NCI-H2227 treated with DMSO at 0.1 percent for 48 hours (cell line): ENCODE measurements at places on chromosomes 6 and 20.
A peak's percentile ranks its signal among the peaks of the same experiment; 100 is the strongest.

DNA sequence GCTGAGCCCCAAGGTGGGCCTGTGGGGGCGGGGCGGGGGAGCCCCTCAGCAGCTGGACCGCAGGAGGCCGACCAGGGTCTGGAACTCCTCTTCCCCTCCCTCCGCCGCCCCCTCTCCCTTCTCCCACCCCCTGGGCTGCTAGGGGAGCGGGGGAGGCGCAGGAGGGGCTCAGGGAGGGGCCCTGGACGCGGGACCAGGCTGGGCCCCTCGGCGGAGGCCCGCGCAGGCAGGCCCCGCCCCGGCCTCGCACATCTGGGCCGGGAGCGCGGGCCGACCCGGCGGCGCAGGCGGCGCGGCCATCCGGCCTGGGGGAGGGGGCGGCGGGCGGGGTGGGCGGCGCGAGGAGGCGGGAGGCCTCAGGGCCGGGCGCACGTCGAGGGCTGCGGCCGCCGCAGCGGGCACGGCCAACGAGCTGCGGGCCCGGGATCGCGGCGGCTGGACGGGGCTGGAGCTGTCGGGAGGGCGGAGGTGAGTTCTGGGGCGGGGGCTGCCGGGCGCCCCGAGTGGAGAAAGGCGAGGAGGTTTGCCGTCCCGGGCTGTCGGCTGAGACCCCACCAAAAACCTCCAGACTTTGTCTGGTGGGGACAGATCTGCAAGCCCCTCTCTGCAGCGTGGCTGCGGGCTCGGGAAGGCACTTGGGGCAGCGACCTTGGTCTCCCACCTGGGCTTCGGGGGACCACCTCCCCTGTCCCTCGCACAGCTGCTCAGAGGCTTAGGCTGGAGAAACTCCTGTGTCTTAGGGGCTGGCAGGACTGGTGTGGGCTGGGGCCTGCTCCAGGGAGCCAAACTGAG is at the start of gene HSPA12B:
Gene HSPA12B (plus strand): TSS at position 359 of the 792 bp plus-strand sequence. CDS start 5,990 bp downstream, outside the sequence.
- DNase-seq, result no peak

DNA sequence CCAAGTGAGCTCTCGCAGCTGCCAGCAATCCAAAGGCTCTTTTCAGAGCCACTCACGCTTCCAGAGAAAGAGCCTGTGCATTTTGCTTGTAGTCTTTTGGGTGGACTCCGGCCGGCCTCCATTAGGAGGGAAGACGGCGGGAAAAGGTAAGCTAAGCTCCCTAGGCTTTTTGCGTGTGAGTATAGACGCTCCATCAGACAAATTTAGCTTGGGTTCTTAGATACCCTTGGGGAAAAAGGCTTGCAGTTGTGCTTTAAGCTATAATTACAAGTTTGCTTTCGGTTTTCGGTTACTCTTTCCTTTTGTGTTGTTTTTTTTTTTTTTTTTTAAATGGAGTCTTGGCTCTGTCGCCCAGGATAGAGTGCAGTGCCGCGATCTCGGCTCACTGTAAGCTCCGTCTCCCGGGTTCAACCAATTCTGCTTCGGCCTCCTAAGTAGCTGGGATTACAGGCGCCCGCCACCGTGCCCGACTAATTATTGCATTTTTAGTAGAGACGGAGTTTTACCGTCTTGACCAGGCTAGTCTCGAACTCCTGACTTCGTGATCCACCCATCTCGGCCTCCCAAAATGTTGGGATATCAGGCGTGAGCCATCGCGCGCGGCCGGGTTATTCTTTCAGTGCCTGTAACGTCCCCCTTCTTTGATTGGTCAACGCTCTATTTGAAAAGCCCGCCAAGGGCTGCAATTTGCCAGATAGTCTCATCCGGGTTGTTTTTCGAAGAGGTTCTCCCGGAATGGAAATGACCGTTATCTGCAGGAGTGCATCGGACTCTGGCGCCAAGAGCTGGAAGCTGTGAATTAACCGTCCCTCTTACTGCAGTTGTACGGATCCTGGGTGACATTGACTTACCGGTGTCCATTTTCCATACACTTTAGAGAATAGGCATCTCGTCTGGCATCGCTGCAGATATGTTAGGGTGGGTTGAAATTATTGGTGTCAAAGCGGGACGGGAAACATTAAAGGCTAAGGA is 18.1 kb downstream of the OR2B2 start:
- peak; percentile 94 for DNase-seq

DNA sequence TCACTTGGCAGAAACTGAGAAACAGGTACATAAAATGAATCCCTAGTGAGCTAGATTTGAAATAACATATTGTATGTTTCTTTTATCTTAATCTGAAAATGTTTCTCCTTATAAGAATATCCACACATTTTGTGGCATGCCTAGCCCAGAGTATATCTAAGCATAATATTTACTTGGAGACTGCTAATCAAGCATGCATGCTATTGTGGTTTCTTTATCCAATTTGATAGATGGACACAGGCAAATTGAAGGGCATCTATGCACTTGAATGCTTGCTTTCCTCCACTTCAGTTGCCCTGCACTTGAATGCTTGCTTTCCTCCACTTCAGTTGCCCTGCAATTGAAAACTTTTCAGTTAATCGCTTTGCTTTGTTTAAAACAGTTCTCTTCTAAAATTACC is 729.8 kb downstream of the TBC1D32 start:
- no peak for DNase-seq

DNA sequence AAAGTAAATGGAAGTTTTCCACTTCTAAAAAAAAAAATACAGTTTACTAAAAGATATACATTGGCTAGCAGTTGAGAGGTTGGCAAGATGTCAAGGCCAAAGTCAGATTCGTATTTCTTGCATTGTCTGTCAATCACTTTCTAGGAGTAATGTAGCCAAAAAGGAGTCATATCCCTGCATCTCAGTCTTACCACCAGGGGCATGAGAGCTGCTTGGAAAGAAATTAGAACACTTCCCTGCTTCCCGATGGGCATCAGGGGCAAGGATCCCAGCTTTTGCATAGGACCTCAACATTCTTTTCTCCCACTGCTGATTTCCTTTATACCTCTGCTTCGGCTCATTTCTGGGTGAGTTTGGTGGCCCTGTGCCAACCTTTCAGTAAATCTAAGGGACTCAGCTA is 581.0 kb upstream of the MAP3K7 start:
- no peak for DNase-seq

GRCh38 chr6:56440551-56440981 is 193.2 kb upstream of the COL21A1 start:
- no peak for DNase-seq

GRCh38 chr6:30155520-30156261 is 5.3 kb downstream of the TRIM10 start:
- no peak for DNase-seq

- DNase-seq, result no peak
These were observed 108.1 kb downstream of the TMEM200A start for GRCh38 chr6:130473886-130474285.

DNA sequence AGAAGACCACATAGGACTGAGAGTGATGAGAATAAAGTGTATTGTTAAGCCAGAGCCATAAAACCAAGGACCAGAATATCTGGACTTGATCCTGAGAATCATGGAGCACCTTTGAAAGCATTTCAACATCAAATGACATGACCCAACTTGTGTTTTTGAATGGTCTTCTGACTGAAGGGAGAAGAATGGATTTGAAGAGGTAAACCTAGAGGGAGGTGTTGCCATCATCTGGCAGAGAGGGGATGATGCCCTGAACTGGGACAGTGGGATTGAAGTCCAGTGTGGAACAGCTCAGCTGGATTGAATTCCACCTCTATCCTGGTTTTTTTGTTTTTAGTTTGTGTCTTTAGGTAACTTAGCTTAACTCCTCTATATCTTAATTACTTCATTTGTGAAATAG is 570.0 kb downstream of the TBC1D32 start:
- no peak for DNase-seq

DNA sequence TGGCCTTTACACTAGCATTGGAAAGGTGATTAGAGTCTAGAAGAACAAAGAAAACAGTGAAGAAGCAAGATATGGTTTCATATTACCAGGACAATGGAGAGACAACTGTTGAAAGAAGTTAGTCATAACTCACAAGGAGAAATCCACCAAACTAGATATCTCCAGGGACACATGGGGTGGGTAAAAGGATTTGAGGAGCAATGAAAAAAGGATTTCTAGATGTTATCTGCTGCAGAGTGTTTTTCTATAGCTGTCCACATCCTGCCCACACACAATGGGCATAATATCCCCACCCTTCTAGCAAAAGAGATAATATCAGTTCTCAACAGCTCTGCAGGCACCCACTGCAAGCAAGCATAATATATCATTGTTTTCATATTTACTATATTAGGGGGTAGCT is 303.1 kb downstream of the HAO1 start:
- no peak for DNase-seq

- DNase-seq, result no peak
These were observed 14.1 kb upstream of the CPNE5 start for GRCh38 chr6:36853325-36853724.

- DNase-seq, result no peak
These were observed 73.5 kb downstream of the DOK5 start for GRCh38 chr20:54548849-54549248.

GRCh38 chr20:32807706-32808105 is 12.0 kb upstream of the MAPRE1 start:
- no peak for DNase-seq

GRCh38 chr6:41846666-41847237 is 48.4 kb downstream of the USP49 start:
- peak; percentile 4 for DNase-seq

- no peak for DNase-seq
These were observed 60.4 kb downstream of the EPB41L2 start for GRCh38 chr6:131002661-131002980.

GRCh38 chr20:31673943-31674463 is 36.3 kb downstream of the COX4I2 start:
- no peak for DNase-seq

- no peak for DNase-seq
These were observed 39.1 kb upstream of the ARHGAP18 start for GRCh38 chr6:129748901-129749748.

DNA sequence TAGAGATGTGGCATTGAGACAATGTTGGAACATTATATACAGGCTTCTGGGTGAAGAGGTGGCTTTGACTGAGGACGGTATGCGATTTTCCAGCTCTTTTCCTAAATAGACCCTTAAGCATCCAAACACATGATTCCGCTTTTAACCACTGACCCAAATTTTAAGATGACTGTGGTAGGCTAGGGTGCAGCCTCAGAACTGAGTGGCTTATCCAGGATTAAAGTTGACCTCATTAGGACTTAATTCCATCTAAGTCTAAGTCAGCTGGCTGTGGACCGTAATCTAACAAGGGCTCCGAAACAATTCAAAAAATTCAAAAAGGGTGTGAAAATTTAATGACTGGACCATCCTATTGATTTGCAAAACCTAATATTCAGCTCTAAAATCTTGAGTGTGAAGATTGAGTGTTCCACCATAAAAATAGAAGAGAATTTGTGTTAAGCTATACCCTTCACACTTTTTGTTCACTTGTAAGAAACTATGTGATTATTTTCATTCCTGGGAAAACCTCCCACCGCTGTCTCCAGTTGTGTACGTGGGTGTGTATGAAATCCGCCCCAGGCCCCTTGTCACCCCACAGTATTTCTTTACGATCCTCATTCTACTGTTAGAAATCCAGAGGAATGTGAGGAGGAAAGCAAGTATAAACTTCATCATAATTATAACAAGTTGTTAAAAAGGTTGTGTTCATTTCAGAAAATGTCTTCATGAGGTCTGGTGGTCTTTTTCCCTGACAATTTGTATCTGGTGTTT is 2.7 kb downstream of the PCMTD2 start:
- DNase-seq, result no peak

- no peak for DNase-seq
These were observed 4.2 kb downstream of the OR2A4 start for GRCh38 chr6:131696956-131697355.

GRCh38 chr6:160990847-160991405 is 643 bp upstream of the MAP3K4 start:
- DNase-seq, result no peak

GRCh38 chr20:32439132-32439829 is 81.2 kb downstream of the ASXL1 start:
- DNase-seq, result no peak

- no peak for DNase-seq
These were observed 20.2 kb downstream of the FBXL4 start for GRCh38 chr6:98927534-98927933.

- no peak for DNase-seq
These were observed 17.6 kb downstream of the TFAP2B start for GRCh38 chr6:50836231-50836630.

- no peak for DNase-seq
These were observed 251.2 kb upstream of the PMEPA1 start for GRCh38 chr20:57960803-57961575.

GRCh38 chr6:42974919-42975505 is 4.0 kb downstream of the PEX6 start:
- no peak for DNase-seq

DNA sequence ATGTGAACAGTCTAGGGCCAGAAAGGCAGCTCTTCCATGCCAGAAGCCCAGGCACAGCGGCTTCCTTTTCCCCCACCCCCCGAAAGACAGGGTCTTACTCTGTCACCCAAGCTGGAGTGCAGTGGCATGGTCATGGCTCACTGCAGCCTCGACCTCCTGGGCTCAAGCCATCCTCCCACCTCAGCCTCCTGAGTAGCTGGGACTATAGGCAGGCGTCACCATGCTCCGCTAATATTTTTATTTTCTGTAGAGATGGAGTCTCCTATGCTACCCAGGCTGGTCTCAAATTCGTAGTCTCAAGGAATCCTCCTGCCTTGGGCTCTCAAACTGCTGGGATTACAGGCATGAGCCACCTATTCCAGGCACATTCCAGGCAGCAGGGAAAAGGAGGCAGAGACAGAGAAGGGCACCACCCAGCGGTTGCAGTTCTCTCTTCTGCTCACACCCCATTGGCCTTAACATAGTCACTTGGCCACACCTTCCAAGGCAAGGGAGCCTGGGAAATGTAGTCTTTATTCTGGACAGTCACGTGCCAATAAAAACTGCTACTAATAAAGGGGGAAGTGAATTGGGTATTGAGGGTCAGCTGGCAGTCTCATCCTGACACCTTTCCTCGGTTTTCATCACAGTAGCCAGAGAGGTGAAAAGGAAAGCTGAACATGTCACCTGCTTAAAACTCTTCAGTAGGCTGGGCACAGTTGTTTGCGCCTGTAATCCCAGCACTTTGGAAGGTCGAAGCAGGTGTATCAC is 205.9 kb downstream of the ZMYND8 start:
- DNase-seq, result peak; percentile 14

DNA sequence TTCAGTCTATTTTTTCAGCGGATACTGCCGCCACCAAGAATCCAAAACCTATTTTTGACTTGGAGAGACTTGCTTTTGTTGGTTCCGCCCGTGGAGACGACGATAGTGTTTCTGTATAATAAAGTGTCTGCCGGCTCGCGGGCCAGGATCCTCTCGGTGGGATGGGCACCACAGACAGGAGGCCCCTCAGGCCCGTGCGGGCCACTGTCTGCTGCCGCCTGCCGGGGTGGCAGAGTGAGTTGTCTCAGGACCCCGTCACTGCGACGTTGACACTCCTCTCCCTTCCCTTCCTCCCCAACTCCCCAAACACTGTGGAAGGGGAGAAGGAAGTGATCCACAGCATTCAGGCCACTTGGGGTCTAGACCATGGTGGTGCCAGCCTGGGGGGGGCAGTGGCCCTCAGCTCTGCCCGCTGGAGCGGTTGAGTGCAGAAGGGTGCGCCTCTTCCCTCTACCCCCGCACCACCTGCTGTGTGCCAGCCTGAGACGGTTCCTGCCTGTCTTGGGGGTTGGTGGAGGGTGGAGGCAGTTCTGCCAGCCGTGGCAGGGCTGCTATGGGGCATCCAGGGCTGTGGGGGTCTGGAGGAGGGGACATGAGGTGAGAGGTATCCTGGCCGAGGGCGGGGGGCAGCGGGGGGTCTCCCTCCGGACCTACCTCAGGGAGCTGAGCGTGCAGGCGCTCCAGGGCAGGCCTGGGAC is 17.5 kb downstream of the RBM38 start:
- DNase-seq, result no peak
